SK-N-SH treated with all-trans-retinoic acid at 6 μM for 48 hours (cell line): ENCODE measurements at places on chromosomes 3 and 15.

- peak; percentile 55 for ATAC-seq
Observed at GRCh38 chr15:64045774-64046420, 388 bp downstream of the DAPK2 start.

GRCh38 chr3:171986757-171987518 is 52.4 kb upstream of the FNDC3B start:
- ATAC-seq, result no peak

- no peak for ATAC-seq
Observed at GRCh38 chr3:80052271-80052670, 284.5 kb upstream of the ROBO1 start.

GRCh38 chr3:185215873-185216606 is 37.8 kb downstream of the EHHADH start:
- ATAC-seq, result peak; percentile 60; the same call in 1 of the 3 replicates

GRCh38 chr3:132407025-132407424 is 10.3 kb upstream of the DNAJC13 start:
- no peak for ATAC-seq

GRCh38 chr3:47849699-47850563 is 47.0 kb downstream of the DHX30 start:
- ATAC-seq, result peak; percentile 69

GRCh38 chr3:73687106-73688004 is 62.6 kb upstream of the PDZRN3 start:
- peak; percentile 86 for ATAC-seq

DNA sequence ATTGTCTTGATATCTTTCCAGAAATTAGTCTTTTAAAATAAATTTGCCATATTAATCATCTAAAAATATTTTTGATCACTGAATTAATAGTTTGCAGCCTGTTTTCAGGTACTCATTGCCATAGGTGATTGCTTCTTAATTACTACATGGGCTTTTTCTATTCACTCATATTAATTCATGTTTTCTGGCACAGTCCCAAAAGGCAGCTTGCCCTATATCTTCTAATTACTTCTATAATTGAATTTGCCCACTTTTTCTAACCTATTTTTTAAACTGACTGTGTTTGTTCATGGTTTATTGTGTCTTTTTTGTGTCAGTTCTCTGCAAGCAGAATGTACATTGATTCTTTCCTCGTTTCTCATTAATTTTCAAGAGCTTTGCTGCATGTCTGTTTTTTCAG is 85.7 kb upstream of the SOX2 start:
- ATAC-seq, result no peak

GRCh38 chr15:63983061-63983711 is 63.1 kb downstream of the DAPK2 start:
- no peak for ATAC-seq

GRCh38 chr15:35914573-35914972 is 368.6 kb upstream of the DPH6 start:
- no peak for ATAC-seq

DNA sequence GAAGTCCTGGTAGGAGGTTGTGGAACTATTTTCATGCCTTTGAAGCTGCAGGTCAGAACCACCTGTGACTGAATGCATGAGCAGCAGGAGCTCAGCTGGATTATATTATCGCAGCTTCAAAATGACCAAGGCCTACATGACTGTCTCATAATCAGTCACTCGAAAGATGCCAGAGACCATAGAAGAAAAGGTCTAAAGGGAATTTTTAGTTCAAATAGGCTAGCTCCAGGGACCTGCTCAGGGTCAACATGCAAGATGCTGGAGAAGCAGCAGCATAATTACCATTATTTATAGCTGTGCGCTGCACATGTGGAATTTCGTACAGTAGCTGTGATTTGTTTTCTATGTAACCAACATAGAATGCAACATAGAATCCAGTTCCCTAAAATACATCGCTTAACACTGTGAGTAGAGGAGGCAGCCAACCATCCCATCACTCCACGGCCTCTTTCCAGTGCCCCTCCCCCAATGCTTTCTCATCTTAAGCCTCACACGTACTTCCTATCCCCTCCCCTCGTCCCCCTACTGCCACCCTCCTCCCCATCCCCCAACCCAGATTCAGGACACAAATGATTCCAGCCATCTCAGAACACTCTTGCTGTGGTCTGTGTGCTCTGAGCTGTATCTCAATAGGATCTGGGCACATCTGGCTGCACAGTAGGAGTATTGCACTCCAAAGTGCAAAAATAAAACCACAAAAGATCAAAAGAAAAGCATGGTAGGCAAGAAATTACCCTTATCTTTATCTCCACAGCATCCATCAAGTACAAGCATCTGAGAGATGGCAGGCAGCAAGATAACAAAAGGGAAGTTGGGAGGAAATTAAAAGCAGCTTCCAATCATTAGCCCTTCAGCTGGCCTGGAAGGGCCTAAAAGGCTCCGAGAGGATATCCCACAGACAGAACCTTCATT is 352.8 kb upstream of the SEMA6D start:
- no peak for ATAC-seq

DNA sequence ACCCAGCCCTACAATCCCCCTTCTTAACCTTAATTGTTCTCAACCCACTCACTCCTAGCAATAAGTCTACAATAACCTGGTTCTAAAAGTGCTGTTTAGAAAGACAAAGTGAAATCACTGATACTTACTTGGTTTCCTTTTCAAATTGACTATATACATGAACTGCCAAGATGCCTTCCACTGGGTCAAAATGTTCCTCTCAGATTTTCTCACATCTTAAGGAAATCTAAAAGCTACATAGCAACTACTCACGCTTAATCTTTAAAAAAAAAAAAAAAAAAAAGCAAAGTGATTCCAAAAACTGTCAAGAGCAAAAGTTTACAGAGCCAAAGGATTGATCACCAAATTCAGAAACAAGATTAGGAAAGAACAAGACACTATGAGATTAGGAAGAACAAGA is 68.7 kb upstream of the MAP4 start:
- ATAC-seq, result no peak

GRCh38 chr3:185558395-185558794 is 6.0 kb upstream of the LIPH start:
- no peak for ATAC-seq

- no peak for ATAC-seq
Observed at GRCh38 chr3:18344306-18345014, 80.7 kb downstream of the SATB1 start.

- ATAC-seq, result no peak
Observed at GRCh38 chr3:185311991-185312390, 50.9 kb upstream of the MAP3K13 start.

- ATAC-seq, result no peak
Observed at GRCh38 chr15:99917252-99917651, 184.0 kb upstream of the LYSMD4 start.

GRCh38 chr15:71739355-71739754 is 71.0 kb upstream of the NR2E3 start:
- ATAC-seq, result no peak; the same call in 2 of the 3 replicates

DNA sequence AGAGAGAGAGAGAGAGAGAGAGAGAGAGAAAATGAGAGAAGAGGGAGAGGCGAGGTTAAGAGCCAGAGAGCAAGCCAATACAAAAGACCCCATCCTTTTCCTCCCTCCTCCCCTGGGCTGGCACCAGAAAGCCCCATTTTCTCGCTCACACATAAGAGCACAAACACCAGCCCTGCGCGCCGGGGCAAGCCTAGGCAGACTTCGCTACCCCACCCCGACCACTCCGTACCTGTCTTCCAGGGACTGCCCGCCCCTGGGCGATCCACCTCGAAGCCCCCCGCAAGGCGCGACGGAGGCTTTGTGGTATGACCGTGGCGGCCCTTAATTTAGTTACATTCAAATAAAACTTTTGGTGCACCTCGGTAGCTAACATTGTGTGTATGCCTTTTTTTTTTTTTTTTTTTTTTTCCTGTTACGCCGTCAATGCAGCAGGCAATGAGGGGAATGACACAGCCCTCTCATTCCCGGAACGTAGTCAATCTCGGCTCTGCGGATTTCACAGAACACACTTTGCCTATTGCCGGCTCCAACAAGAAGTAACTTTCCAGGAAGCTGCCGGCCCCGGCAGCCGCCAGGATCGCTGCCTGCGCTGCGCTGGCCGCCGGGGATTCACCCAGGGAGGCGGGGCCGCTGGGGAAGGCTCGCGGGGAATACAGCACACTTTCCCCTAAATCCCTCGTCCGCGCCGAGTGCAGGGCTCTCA is 7.7 kb downstream of the BCL6 start:
- ATAC-seq, result peak; percentile 18

DNA sequence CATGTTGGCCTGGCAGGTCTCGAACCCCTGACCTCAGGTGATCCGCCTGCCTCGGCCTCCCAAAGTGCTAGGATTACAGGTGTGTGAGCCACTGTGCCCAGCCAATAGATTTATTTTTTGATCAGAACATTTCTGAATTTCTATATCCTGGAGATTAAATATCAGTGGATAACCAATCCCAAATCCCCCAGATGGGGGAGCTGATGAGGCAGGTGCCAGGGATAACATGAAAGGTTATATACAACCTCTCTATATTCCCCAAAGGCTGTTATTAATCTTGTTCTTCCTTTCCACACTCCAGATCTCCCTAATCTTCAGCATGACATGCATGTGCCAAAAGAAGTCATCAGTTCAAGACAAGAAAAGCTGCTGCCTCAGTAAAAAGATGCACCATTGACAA is 112.3 kb downstream of the WDR76 start:
- peak; percentile 71 for ATAC-seq

- no peak for ATAC-seq
Observed at GRCh38 chr3:40653001-40653400, 128.2 kb downstream of the ZNF621 start.

- no peak for ATAC-seq
Observed at GRCh38 chr3:24288496-24289236, 206.0 kb downstream of the THRB start.
